D721Med (cell line): ENCODE measurements at places on chromosomes 7 and 10.
A peak's percentile ranks its signal among the peaks of the same experiment; 100 is the strongest.

- DNase-seq = no peak
Measured at GRCh38 chr10:133241501-133242205, 4.0 kb downstream of the VENTX start.

DNA sequence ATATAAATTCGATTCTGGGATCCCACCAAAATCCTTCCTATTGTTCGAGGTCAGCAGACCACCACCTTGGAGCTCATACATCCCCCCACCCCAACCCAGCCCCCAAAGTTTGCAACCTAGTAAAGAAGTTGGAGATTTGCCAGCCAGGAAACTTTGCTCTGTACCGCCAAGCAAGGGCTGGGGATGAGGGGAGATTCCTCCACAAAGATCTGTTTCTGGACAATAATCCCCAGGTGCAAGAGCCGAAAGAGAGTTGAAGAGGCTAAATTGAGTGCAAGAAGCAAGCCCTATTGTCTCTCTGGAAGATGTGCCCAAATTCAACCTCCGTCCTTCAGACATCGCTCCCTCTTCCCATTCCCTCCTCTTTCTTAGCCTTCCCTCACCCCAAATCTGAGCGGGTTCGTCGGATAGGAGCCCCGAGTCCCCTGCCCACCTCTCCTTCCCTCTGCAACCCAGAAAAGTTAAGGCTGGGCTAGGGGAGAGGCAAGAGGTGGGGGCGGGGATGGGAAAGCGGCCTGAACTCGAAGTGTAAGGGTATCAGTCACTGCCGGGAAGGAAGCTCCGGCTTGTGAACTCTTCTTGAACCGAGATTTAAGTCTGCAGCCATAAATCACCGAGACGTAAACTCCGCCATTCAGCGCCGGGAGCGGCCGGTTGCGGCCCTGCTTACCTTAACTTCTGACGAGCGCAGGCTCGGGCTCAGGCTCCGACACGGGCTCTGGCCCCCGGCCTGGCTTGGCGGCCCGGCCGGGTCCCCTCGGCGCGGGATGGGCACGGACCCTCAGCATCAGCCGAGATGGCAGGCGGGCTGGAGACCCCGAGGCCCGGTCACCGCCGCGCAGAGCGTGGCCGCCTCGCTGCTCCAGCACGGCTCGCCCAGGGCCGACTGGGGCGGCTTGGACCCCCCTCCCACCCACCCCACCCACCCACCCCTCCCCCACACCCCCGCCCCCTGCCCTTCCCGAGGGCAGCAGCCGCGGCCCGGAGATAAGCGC is 10.8 kb upstream of the HOXA2 start:
- no peak for DNase-seq

- DNase-seq = no peak
Measured at GRCh38 chr10:77770868-77771175, 133.2 kb upstream of the KCNMA1 start.

DNA sequence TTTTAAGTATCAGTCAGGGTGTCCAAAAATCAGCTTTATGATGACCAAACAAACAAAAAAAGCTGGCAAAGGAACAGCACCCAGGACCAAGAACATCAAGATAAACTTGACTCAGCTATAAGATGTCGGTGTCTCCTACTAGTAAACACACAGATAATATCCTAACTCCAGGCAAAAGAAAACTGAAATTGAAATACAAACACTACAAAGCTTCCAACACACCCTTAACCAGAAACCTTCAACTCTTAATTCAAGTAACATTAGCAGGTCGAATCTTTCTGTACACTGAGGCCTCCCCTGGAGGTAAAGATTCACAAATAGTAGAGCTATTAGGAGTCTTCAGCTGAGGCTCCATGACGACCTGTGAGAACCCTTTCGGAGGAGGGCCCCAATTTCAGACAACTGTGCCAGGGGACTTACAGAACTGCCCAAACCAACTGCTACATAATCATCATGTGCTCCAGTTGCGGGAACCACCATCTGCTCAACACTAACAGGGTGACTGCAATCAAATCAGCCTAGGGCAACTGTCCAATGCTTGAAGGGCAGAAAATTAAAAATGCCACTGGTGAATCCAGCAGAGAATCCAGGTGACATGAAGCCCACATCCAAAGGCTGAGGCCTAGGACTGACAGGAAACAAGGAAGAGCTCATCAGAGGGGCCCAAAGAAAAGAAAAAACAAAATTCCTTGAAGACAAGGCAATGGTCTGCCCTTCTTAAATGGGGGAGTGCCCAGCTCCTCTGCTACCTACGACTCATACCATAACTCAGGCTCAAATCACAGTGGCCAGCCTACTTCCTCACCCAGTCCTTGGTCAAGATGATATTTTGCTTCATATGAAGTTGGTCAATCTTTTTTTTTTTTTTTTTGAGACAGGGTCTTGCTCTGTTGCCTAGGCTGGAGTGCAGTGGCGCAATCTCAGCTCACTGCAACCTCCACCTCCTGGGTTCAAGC is 20.0 kb downstream of the XPNPEP1 start:
- no peak for DNase-seq

DNA sequence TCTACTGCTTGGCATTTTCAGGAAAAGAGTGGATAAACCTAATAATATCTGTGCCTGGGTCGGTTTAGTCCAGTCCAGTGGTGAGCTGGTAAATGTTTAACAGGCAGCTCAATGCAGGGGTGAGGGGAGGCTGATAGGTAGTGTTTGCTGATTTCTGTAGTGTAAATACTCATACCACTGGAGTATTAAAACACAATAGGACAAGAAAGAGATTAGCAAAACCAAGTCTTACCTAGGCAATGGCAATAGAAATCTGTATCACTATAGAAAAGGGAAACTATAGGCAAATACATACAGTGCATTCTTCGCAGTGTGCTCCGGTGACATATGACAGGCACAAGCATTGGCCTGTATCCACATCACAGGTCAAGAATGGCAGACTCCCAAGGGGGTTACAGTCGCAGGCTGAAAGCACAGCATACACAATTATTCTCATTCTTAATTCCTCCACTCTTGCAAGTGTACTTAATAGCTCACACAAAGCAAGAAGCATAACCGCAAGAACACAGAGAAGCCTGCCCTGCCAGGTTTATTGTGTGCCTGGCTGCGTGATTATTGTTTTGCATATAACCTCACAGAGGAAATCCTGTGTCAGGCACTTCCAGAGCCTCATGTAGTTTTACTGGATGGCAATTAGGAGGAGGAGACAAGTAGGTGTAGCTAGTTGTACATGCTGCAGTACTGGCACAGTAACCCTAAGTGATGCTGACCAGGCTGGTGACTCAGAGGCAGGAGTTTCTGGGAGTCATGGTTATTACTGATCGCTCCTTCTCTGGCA is 35.0 kb downstream of the LAMB4 start:
- DNase-seq = no peak

- DNase-seq = no peak
Measured at GRCh38 chr10:79378647-79379511, 31.6 kb downstream of the PPIF start.

DNA sequence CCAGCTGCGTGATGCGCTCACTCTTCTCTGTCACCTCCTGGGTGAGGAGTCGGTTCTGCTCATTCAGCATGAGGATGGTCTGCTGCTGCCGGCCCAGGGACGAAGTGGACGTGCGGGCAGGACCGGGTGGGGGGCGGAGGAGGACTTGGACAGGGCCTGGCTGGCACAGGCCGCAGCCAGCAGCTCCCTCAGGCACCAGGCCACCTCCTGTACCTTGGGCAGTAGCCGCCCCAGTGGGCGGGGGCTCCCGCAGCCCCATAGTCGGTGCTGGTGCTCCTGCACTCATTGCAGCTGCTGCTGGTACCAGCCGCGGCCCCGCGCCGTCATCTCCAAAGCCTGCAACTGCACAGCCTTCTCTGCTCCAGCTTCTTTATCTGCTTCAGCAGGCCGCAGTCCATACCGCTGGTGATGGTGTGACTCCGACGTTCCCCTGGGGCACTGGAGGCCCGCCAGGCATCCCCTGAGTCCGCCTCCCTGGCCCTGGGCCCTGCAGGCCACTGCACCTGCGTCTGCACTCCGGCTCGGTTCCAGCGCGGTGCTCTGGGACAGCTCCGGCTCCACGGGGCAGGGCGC is 884.9 kb upstream of the ZNF722 start:
- no peak for DNase-seq

DNA sequence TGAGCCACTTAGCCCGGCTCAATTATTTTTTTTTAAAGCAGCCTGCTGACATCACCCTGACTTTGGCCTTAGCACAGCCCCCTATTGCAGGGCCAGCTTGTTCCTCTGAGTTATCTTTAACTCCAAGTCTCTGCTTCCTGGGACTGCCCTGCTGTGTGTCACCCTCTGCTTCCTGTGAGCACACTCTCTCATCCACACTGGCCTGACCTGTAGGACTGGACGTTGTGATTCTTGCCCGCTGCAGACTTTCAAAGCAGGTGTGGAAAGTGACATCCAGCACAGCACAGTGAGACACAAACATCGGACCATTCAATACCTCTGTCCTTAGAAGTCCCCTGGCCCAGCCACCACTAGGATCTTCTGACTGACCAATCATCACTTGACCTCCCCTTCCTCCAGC is 26.4 kb upstream of the HSPA12A start:
- no peak for DNase-seq

GRCh38 chr7:19213746-19214145 is 68.5 kb upstream of the FERD3L start:
- no peak for DNase-seq

DNA sequence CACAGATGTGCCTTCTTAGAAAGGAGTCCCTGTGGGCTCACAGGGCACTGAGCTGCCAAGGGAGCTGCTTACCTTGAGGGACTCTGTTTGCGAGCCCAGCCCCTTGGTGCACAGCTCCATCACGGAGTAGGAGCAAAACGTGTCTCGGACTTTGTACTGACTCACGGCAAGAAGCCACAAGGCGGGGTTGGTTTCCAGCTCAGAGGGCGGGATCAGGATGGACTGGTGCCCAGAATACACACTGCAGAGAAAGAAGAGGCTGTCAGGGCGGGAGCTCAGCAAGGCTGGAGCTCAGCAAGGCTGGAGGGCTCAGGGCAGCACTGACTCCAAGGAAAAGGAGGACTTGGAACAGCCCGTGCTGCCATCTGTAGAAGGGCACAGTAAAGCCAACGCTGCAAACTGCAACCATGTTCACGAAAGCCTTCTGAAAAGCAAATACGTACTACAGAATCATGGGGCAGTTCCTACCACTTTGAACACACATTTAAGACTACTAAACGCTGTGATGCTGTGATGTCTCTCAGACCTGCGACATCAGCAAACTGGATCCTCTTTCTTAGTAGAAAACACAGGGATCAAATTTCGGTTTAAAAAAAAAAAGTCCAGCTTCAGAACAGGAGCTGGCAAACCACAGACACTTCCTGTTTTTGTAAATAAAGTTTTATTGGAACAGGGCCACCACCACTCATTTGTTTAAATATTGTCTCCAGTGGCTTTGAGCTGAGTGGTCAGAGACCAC is 194.3 kb downstream of the ZMYND11 start:
- DNase-seq = no peak

GRCh38 chr10:85012305-85012704 is 683.9 kb downstream of the CCSER2 start:
- no peak for DNase-seq

GRCh38 chr10:3294919-3295581 is 122.5 kb upstream of the PITRM1 start:
- no peak for DNase-seq

- no peak for DNase-seq
Measured at GRCh38 chr7:87128861-87129267, 23.4 kb upstream of the DMTF1 start.

GRCh38 chr10:29430101-29430500 is 141.2 kb downstream of the LYZL1 start:
- DNase-seq = no peak

DNA sequence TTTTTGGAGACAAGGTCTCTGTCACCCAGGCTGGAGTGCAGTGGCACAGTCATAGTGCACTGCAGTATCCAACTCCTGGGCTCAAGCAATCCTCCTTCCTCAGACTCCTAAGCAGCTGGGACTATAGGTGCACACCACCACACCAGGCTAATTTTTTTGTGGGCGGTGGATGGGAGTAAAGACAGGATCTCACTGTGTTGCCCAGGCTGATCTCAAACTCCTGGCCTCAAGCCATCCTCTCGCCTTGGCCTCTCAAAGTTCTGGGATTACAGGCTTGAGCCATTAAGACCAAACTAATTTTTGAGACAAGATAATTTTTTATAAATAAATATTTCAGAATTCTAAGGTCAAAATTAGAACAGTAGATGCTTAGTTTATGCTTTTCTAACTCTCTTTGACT is 80.8 kb upstream of the CAPZA2 start:
- DNase-seq = no peak

DNA sequence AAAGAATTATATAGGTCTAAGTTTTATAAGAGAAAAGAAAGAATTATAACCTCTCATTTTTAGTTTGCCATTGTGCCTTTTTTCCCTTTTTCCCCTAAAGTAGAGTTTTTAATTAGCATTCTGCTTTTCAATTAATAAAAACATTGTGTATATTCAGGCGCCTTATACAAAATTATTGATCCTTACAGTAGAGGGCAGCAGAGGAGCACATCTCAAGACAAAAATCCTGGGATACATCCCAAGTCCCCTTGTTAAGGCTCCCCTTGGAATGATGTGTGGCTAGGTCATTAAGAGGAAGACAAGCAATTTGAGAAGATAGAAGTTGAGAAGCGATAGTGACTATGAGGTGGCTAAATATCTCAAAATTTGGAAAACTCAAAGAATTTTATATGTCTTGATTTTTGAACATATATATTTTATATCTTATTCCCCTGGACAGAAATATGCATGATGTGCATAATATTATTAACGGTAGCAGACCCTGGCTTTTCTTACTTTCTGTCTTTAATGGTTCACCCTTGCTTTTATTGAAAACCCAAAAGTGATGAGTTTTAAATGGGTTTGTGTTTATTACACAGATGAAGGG is 19.1 kb upstream of the TPK1 start:
- peak; percentile 19 for DNase-seq

DNA sequence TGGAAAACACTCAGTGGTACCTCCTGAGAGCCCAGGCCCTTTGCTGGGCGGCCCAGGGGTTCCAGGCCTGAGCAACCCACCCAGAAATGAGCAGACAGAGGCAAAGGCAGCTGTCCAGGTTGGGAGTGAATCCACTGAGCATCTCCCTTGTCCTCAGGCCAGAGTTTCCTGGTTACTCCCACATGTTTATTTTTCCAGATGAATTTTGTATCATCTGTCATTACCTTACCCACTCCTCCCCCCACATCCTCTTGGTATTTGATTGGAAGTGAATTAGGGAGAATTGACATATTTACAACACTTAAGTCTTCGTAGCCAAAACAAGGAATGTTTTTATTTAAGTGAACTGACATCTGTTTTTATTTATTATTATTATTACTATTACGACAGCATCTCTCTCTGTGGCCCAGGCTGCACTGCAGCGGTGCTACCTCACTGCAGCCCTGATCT is 13.2 kb upstream of the LMBR1 start:
- no peak for DNase-seq

DNA sequence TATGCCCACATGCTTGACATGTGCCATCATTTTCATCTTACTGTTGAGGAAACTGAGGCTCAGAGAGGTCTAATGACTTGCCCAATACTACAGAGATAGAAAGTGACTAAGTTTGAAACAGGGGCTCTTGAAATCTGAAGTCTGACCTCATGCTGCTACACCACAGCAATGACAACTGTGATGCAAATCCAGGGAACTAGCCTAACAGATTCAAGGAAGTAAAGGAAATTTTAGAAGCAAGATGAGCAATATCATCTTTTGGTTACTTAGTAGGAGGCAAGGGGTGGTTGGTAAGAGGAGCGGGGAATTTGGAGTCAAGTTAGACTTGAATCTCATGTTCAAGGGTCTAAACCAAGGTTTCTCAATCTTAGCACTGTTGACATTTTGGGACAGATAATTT is 26.3 kb upstream of the OSBPL3 start:
- DNase-seq = no peak
